Mammary microvascular endothelial cell (primary cell): ENCODE measurements at places on chromosomes 3 and 15. TPM values are rescaled to one million over a fixed set of nuclear protein-coding genes. Genes with fewer than 3 reads are reported as not detected.

The ATP13A3 gene
- 174 and 180 TPM in 2 replicates for total RNA-seq

The PLD1 gene
- total RNA-seq, result 36.4 and 39.6 TPM in 2 replicates

The FSIP1 gene
- 0.30 and 0.47 TPM in 2 replicates for total RNA-seq

The MLH1 gene
- 33.8 and 37.6 TPM in 2 replicates for total RNA-seq

The SAMD7 gene
- not detected in 2 replicates for total RNA-seq

The BNC1 gene
- total RNA-seq, result 1.5 TPM in 2 replicates

The IL5RA gene
- not detected in 2 replicates for total RNA-seq

The GOLGA6A gene
- not detected in 2 replicates for total RNA-seq

The FBXW12 gene
- total RNA-seq, result not detected in 2 replicates

The CDHR4 gene
- not detected in 2 replicates for total RNA-seq

The IDH3A gene
- total RNA-seq, result 51.1 and 68.4 TPM in 2 replicates

The CHDH gene
- 0.07 TPM in 1 of 2 replicates, not detected in the other for total RNA-seq

The MYLK gene
- 92.5 and 115 TPM in 2 replicates for total RNA-seq

The MYH15 gene
- total RNA-seq, result 0.15 and 0.60 TPM in 2 replicates

The BLM gene
- 9.8 and 10.5 TPM in 2 replicates for total RNA-seq

The ARHGEF26 gene
- 0.40 and 0.59 TPM in 2 replicates for total RNA-seq

The MYO1E gene
- 212 and 222 TPM in 2 replicates for total RNA-seq

The CFAP100 gene
- total RNA-seq, result not detected in 2 replicates

The PROS1 gene
- total RNA-seq, result 7.2 and 11.1 TPM in 2 replicates

The PLA2G4E gene
- total RNA-seq, result not detected in 2 replicates

The ITPKA gene
- 0.44 and 1.7 TPM in 2 replicates for total RNA-seq

The RGMA gene
- total RNA-seq, result not detected in 2 replicates

The GUCA1C gene
- not detected in 2 replicates for total RNA-seq

The CHRNA7 gene
- total RNA-seq, result 0.64 and 0.73 TPM in 2 replicates

The PLXNA1 gene
- total RNA-seq, result 16.5 TPM in 2 replicates

The ZMYND10 gene
- total RNA-seq, result not detected in 2 replicates

The POPDC2 gene
- total RNA-seq, result 0.10 and 2.5 TPM in 2 replicates

The DLL4 gene
- 24.1 and 24.6 TPM in 2 replicates for total RNA-seq

The CLSTN2 gene
- 0.05 TPM in 1 of 2 replicates, not detected in the other for total RNA-seq

The FILIP1L gene
- 26.1 and 39.2 TPM in 2 replicates for total RNA-seq

The ERC2 gene
- 0.05 and 0.13 TPM in 2 replicates for total RNA-seq

The IMPG2 gene
- total RNA-seq, result under 0.01 and 0.07 TPM in 2 replicates

The CCNB2 gene
- 82.1 and 86.0 TPM in 2 replicates for total RNA-seq

The PRC1 gene
- total RNA-seq, result 177 and 195 TPM in 2 replicates

The MAGEL2 gene
- total RNA-seq, result not detected in 2 replicates

The ROPN1 gene
- not detected in 2 replicates for total RNA-seq

The RHCG gene
- total RNA-seq, result not detected in 2 replicates
